ENCODE measurements at places on chromosomes 12 and 14.

DNA sequence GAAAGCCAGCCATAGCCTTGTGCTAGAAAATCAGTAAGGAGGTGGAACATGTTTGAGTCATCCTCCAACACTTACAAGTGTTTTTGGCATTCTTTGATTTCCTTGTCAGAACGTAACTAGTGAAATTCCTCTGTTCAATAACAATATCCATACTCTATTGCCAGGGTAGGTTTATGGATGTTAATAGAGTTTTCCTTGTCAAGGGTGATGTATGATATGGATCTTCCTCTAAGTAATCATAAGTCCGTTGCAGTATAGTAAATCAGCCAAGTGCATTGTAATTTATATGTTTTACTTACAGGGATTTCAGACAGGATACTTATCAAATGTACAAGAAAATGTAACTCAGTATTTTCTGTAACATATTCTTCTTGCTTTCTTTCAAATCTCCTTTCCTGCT is 19.4 kb downstream of the NAV3 start:
- no peak for DNase-seq

DNA sequence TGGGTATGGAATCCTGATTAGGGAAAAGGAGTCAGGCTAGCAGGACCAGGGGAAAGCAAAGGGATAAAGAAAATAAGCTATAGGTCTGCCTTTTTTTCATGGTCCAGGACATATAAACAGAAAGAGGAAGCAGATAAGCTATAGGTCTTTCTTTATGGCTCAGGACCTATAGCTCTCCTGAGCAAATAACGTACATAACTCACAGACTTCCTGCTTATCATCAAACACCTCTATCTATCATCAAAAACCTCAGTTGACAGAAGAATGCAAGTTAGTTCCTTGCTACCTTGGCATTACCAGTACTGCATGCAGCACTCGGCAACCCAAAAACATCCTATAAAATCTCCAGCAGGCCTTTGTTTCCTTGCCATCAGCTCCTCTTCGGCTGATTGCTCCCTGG is 238.7 kb upstream of the OR4E1 start:
- no peak for DNase-seq

DNA sequence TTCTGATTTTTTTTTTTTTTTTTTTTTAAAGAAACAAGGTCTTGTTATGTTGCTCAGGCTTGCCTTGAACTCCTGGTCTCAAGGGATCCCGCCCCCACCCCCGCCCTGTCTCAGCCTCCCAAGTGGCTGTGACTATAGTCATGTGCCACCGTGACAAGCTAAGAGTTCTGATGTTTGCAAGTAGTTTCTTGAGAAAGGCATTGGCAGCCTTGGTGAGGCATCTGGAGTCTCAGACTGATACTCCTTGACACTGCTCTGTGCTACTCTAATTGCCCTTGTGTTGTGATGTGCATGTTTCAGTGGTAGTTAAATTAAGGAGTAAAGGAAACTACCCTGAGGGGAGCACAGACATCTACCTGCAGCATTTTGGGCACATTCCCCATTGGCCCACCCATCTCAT is 46.2 kb upstream of the OR4E1 start:
- DNase-seq: no peak

GRCh38 chr14:94310248-94310647 is 12.9 kb downstream of the SERPINA6 start:
- no peak for DNase-seq

- DNase-seq: peak; percentile 29
These were observed 4.4 kb downstream of the RNF10 start for GRCh38 chr12:120538281-120539156.

- DNase-seq: no peak
These were observed 52.5 kb upstream of the PLEKHG7 start for GRCh38 chr12:92650228-92650822.

DNA sequence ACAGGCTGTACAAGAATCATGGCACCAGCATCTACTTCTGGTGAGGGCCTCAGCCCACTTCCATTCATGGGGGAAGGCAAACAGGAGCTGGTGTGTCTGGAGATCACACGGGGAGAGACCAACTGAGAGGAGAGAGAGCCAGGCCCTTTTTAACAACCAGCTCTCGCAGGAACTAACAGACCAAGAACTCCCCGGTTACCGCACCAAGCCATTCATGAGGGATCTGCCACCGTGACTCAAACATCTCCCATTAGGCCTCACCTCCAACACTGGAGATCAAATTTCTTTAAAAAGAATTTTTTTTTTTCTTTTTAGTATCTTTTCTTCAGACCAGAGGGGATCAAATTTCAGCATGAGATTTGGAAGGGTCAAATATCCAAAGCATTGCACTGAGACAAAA is 16.7 kb upstream of the AQP2 start:
- DNase-seq: no peak

GRCh38 chr14:77622366-77622961 is 6.0 kb upstream of the SPTLC2 start:
- DNase-seq: peak; percentile 26

GRCh38 chr14:43729143-43729542 is 777.9 kb downstream of the FSCB start:
- DNase-seq: no peak

- no peak for DNase-seq
These were observed 56.5 kb downstream of the SUSD6 start for GRCh38 chr14:69667938-69668335.

DNA sequence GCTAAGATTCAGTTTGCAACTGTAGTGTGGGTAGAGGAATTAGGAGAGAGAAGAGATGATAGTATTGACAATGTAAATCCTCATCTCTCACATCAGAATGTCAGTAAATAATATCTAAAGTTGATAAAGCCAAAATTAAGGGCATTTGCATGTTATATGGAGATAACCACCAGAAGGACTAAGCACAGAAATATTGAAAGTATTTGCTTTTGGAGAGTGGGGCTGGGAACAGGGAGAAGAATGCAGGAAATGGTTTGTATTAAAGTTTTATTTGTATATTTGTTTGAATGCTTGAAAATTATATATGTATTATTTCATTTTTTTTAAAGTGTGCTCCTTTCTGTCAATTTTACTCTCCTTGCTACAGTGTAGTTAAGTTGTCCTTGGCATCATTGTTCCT is 491.4 kb downstream of the APAF1 start:
- DNase-seq: no peak

DNA sequence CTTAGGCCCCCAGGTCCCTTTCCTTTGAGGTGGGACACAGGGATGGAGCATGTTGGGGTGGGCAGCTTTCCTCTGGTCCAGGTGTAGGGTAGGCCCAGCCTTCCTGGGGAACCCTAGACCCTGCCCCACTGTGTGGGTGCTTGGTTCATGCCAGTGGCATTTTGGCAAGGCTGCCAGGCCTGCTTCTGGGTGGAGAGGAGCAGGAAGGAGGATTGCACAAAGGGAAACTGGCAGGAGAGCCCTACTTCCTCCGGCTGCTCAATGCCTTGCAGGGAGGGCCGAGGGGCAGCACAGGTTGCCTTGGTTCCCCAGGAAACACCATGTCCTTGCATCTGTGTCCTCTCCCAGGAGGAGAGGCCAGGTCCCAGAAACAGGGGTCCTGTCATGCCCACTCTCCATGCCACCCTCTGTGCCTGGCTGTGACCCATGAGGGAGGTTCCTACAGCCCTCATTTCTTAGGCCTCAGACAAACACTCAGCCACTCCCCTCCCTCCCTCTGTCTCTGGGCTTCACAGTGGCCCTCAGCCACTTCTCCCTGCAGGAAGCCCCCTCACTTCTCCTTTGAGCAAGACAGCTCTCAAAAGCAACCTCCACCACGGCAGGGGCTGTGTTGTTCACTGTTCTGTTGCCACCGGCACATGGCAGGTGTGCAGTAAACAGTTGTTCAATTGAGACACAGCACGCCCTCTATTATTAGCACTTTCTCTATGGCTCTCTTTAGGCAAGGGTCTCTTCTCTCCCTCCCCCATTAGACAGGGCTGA is 6.8 kb upstream of the KRT80 start:
- no peak for DNase-seq

DNA sequence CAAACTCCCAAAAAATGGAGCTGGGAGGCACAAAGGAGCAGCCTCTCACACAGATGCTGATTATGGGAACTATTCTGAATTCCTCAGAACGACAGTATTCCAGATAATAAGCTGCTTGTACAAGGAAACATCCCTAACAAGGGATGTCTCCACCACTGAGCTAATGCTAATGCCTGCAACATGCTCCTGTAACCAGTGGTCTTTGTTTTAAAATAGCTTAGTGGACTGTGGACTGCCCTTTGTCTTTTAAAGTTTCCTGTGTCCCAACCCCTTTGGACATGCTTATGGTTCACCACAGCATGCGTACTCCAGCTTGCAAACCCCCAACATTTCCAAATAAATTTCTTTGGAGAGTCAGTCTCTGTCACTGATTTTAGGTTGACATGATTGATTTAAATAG is 16.4 kb upstream of the PITPNM2 start:
- DNase-seq: no peak

GRCh38 chr14:21210023-21210422 is 54.2 kb upstream of the OR5AU1 start:
- DNase-seq: no peak

GRCh38 chr12:121983536-121984210 is 38.0 kb upstream of the BCL7A start:
- no peak for DNase-seq

DNA sequence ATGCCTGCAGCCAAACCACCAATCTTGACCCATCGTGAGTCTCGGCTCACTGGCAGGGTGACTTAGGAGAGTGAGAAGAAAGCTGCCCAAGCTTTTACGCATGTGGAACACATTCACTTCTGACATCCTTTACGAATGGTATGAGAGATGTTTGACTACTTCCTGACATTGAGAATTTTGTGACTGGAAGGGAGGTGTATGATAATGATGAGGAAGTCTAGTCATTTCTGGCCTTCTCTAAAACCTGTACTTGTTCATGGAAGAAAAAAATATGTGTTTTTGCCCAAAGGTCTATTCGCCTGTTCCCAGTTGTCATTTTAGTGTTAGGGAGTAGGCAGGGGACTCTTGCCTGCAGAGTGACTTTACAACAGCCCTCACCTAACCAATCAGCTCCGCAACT is 227.2 kb upstream of the ATP2B1 start:
- DNase-seq: no peak

GRCh38 chr12:3157581-3158323 is 80.6 kb downstream of the TSPAN9 start:
- DNase-seq: no peak

GRCh38 chr12:113067987-113068935 is 11.7 kb downstream of the DTX1 start:
- DNase-seq: no peak

DNA sequence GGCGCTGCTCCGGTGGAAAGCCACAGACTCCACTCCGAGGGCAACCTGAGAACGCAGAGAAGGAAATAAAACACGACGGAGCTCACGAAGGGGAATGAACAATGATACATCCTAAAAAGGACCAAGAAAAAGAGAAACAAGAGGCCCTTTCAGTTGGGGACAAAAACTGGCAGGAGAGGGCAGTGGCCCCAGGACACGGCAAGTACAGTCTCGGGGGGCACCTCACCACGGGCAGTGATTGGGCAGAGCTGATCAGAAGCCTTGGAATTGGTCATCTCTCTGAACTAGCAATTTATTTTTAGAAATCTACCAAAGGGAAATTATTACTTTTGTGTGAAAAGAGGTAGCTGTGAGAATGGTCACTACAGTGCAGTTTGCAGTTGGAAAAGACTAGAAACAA is 27.9 kb downstream of the CCDC92 start:
- DNase-seq: no peak
